ENCODE measurements at places on chromosomes 7 and 10.

- no peak for DNase-seq
Observed at GRCh38 chr7:54354436-54354835, 187.7 kb upstream of the VSTM2A start.

DNA sequence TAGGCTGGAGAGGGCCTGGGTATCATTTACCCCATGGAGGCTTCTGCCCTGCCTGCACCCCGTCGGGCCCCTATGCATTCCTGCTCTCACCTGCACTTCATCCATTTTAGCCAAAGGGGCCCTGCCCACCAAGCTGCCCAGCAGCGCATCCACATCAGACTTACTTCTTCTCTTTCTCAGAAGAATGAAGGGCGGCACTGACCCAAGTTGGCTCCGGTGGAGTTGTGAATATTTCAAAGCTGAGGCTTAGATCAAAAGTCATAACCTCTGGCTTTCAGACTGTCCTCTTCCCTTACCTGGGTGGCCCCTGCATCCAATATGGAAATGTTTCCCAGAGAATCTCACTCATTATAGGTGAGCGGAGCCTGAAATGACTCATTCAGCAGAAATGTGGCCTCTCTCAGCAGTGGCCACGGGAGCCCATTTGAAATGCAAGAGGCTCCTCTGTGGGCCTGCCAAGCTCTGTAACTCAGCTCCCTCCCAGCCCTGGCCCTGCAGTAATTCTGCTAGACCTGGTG is 117.6 kb upstream of the TCF7L2 start:
- DNase-seq, result no peak

GRCh38 chr10:26430641-26431163 is 7.4 kb upstream of the APBB1IP start:
- DNase-seq, result no peak

DNA sequence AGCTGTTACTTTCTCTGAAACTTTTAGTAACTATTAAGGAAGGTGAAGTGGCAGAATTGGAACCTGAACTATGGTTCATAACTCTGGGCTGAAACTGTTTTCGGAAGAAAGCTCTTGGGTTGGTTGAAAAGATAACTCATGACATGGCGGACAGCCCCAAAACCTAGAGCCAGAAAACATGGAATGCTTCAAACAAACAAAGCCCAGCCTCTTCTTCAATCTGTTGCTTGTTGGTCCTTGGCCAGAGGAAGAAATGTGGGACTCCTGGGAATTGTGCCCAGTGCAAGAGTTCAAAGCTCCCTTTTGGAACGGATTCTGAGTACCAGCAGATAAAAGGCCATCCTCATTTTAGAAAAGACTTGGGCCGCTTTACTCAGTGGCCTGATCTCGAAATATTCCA is 52.9 kb upstream of the CACNB2 start:
- DNase-seq, result no peak

GRCh38 chr7:37346761-37347160 is 101.9 kb downstream of the ELMO1 start:
- DNase-seq, result no peak

DNA sequence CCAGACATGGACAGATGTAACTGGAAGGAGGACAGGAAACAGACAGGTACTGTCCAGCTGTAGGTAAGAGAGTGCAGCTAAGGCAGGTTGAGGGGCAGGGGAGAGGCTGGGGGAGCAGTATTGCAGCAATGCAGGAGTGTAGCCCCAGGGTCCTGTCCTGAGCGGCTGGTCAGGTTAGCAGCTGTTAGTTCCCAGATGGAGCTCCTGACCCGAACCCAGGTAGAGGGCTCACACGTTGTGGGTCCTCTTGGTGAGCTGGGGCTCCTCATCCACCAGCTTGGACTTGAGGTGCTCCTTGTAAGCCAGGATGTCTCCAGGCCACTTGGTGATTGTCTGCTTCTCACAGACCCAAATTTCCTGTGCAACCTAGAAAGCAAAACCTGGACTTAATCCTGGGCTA is 3.5 kb upstream of the H2BK1 start:
- DNase-seq, result no peak

GRCh38 chr10:57015595-57016318 is 654.7 kb upstream of the ZWINT start:
- no peak for DNase-seq

DNA sequence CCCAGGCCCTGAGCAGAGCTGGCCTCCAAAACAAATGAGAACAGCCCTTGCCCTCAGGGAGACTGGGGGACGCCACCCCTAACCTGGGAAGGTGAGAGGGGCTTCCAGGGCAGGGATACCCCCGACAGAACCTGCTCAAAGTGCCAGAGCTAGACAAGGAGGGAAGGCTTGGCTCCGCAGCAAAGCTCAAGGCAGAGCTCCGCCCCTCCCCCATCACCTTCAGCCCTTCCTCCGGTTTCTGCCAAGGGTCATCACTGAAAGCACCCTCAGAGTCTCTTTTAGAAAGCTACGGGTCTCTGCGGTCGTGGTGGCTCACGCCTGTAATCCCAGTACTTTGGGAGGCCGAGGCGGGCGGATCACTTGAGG is 73.4 kb upstream of the CUX1 start:
- no peak for DNase-seq

- DNase-seq, result no peak
Observed at GRCh38 chr7:52726986-52727385, 308.4 kb upstream of the POM121L12 start.

GRCh38 chr10:63431962-63432797 is 33.6 kb downstream of the JMJD1C start:
- no peak for DNase-seq

- no peak for DNase-seq
Observed at GRCh38 chr7:159099711-159100231, 44.9 kb downstream of the VIPR2 start.

- no peak for DNase-seq
Observed at GRCh38 chr10:4396401-4397283, 429.4 kb upstream of the AKR1E2 start.

DNA sequence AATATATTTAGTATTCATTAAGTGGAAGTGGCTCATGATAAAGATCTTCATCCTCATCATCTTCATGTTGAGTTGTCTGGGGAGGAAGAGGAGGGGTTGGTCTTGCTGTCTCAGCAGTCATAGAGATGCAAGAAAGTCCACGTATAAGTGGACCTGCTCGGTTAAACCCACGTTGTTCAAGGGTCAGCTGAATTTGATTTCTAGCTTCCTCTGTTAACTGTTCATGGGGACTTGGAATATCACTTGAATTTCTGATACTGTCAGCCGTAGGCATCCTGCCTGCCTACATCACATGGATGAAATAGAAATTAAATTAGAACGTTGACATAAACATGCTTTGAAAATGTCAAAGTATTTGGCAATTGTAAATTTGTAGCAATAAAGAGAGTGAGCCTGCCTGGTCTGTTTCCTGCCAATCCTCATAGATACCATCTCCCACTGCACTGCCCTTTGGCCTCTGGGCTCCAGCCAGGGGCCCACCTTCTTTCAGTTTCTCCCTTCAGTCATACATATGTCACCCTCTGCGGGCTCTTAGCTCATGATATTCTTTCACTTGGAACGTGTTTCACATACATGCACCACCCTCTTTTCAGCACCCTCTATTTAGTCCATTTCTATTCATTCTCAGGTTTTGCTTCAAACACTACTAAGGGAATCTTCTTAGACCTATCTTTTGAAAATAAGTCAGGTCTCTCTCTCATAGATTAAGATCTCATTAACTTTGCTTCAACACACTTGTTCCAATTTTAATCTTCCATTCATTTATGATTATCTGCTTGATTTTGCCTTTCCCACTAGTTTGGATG is 376.3 kb downstream of the IPMK start:
- DNase-seq, result no peak

DNA sequence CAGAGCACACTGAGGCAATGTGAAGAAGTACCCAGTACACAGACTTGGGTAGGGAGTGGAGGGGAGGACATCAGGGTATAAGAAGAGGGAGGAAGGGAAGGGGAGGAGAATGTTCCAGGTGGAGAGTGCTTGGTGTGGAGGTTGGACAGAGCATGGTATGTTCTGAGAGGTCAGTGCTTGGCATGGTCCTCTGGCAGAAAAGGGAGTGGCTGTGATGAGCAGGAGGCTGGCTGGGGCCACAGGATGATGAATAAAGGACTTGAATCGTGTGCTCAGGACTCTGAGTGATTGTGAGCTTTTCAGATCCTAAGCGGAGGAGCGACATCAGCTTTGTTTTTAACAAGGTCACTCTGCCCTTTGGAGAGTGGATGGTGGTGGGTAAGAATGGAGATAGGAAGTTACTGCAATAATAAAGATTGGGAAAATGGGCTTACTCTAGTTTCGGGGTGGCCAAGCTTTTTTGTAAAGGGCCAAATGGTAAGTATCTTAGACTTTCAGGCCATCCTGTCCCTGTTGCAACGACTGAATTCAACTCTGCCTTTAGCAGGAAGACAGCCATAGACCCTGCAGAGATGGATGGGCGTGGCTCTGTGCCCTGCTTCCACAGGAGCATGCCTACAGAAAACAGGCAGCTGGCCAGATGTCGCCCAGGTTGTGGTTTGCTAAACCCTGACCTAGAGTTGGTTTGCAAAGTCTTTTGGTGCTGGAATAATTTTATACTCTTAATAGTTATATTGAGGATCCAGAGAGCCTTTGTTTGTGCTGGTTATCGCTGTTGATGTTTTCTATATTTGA is 8.4 kb downstream of the PPP2R2D start:
- DNase-seq, result no peak

- DNase-seq, result peak; percentile 15
Observed at GRCh38 chr7:35424869-35425495, 171.1 kb upstream of the TBX20 start.

GRCh38 chr10:8187171-8187666 is 132.7 kb downstream of the GATA3 start:
- no peak for DNase-seq

DNA sequence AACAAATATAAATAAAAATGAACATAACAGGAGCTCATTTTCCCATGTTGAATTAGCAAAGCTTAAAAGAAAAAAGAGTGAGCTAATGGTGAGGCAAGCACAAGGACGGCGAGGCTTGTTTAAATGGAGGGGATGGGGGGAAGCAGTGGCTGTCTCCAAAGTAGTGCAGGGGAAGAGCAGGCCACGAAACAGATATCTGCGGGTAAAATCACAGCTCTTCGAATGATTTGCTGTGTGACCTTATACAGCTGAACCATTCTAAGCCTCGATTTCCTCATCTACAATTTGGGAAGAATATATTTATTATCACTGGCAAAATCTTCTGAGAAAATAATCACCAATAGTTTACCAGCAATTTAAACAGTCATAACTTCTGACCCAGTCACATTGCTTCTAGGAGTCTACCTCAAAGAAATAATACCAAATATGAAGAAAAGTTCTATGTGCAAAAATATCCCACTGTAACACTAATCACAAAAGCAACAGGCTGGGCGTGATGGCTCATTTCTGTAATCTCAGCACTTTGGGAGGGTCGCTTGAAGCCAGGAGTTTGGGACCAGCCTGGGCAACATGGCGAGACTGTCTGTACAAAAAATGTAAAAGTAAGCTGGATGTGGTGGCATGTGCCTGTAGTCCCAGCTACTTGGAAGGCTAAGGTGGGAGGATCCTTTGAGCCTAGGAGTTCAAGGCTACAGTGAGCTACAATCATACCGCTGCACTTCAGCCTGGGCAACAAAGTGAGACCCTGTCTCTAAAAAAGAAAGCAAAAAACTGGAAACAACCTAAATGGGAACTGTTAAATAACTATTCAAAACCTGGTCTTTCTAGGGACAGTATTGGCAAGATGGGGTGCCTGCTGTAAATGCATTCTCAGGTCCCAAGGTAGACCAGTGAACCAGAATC is 63.1 kb upstream of the ASAH2 start:
- DNase-seq, result no peak

GRCh38 chr7:118352867-118353453 is 128.5 kb downstream of the ANKRD7 start:
- no peak for DNase-seq

GRCh38 chr10:88881320-88881719 is 1.3 kb downstream of the STAMBPL1 start:
- DNase-seq, result no peak

GRCh38 chr10:14659626-14660196 is 115.0 kb downstream of the FAM107B start:
- DNase-seq, result no peak

DNA sequence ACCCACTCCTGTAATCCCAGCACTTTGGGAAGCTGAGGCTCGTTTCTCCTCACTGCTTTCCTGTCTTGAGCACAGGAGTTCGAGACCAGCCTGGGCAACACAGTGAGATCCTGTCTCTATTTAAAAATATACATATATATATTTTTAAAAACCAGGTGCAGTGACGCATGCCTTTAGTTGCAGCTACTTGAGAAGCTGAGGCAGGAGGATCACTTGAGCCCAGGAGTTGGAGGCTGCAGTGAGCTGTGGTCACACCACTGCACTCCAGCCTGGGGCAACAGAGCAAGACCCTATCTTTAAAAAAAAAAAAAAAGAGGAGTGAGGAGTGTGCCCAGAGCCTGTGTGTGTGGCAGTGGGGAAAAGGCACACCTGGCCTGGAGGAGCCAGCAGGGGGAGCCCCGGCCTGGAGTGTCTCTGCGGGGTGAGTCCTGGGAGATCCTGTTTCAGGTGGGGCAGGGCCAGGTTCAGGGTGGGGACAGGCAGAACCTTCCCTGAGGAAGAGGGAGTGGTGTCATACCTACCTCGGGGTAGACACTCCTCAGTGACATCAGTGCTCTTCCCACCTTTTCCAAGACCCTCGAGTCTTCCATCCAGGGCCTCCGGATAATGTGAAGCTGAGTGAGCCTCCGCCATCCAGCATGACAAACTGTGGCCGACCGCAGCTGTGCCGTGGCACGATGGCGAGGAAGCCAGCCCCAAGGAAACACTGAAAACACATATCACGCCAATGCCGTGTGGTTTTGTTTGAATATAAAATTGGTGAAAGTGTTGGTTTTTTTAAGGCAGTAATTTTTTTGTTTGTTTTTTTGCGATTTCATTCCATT is 9.0 kb upstream of the ARPC1B start:
- DNase-seq, result no peak

GRCh38 chr10:128180843-128181242 is 54.6 kb upstream of the MKI67 start:
- DNase-seq, result no peak

Measured in GM04504 (cell line).